Activated CD8-positive, alpha-beta memory T cell treated with anti-CD3 and anti-CD28 coated beads for 1 hour (primary cell): ENCODE measurements at places on chromosomes 2 and 18.

DNA sequence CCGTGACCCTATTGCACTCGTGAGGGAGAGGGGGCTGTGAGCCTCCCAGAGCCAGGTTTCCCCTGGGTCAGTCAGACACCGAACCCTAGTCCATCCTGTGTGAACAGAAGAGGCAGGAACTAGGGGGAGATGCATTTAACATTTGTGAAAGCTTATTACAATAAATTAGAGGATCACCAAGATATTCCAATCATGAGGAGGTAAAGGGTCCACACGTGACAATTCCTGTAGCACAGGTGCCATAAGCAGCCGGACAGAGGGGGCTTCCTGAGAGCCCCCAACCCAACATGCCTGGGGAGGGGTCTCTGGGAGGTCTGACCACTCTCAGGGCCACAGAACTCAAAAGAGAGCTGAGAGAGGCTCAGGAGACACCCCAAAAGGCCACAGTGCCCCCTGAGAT is 93.3 kb downstream of the KCNF1 start:
- no peak for DNase-seq

DNA sequence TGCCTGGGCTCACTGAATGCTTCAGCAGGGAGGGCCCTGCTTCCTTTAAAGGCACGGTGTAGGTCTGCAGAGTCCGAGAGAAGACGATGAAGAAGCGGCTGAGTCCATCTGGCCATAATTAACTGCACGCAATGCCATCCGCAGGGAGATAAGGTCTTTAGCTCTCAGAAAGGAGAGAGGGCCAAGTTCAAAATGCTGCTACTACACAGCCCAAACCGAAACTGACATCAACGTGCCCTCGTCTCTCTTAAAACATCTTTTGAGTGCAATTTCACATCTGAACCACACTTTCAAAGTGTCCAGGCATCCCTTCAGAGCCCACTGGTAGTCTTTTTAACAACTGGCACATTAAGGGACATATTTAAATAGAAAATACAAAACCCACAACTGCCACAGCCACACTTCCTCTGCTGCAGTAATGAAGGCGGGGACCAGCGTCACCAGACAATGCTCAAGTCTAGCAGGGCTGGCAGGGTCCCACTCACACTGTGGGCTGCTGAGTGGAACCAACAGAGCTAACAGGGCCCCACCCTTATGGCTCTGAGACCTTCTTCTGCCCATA is 35.8 kb downstream of the ST3GAL5 start:
- DNase-seq: peak; percentile 65

DNA sequence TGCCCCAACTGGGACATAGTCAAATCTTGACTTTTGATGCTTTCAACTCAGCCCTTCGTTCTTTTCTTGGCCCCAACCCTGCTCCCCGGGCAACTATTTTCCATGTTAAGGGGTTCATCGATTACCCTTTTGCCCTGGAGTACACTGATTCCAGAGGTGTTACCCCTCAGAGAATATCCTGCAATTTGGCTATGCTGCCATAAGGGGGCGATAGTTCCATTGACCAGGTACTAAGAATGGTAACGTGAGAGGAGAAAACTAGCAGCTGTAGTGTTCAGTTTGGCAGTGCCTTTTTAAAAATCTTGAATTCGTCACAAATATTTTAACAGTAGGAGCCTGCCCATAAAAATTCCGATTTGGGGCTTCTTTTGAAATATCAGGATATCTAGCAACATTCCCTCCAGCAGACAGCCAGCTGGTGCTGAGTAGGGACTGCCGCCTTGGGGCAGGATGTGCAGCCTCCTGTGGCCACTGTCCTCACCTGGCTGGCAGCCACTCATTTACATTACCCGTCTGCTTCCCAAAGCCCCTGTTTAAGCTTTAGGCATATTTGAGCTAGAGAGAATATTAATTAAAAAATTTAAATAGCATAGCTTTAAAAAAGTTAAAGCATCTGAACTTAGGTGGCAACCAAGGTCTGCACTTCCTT is 146.3 kb upstream of the SKOR2 start:
- no peak for DNase-seq

GRCh38 chr2:34656632-34657031 is 1057.5 kb upstream of the FAM98A start:
- DNase-seq: no peak

GRCh38 chr2:200172521-200172920 is 134.0 kb upstream of the SPATS2L start:
- no peak for DNase-seq

- DNase-seq: no peak
Measured at GRCh38 chr18:45068400-45069094, 387.9 kb downstream of the SETBP1 start.

DNA sequence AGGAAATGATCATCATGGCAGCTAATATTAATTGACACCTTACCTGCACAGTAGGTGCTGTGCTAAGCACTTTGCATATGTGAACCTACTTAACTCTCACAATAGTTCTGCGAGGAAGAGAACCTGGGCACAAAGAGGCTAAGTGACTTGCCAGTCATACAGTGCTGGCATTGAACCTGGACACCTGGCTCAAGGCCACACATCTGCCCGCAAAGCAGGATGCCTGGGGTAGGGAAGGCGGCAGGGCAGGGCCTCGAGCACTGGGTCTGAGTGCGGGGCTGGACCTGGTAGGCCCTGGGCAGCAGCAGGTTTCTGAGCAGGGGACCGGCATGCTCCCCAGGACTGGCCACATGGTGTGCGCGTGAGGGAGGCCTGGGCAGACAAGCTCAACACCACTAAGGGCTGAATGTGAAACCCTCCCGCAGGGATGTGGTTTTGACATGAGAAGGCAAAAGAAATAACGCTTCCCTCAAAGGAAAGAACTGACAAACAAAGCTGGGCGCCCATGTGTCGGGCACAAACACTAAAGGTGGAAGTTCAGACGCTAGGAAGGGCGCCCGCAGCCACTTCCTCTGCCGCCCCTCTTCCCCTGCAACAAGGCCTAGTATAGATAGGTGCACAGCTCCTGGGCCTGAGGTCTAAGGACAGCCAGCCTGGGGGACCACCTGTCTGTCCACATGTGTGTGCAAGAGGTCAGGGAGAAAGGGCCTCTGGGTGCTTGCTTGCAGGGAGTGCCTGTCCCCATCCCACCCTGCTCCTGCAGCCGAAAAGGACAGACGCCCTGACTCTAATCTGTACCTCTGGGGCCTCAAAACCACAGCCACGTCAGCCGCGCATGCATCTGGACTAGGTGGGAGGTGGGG is 92.5 kb downstream of the ZFP36L2 start:
- DNase-seq: peak; percentile 68

DNA sequence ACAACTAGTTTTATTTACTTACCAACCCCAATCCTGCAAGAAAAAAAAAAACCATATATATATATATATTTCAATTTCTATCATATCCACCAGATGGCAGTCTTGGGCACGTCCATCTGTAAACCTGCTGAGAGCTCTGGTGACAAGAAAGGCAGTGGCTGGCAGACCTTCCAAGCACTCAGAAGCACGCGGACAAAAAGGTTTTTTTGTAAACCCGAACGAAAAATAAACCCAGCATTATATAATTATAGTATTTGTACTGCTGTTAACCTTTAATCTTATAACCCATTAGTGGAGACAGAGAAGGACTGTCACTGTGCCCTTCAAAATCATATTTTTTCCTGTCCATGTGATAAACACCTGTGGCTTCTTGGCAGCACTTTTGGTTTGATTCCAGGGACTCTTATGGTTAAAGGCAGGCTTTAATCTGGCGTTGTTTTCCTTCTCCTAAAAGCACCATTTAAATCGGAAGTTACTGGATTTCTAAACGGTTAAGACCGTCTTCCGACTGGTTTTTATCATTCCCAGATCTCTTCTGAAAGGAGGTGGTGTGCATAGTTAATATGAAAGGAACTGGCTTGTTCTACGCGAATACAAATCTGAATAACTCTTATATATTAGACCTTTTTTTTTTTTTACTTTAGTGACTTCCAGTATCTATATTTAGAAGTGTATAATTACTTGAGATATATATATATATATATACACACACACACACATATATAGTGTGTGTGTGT is 31.0 kb upstream of the SLC3A1 start:
- peak; percentile 18 for DNase-seq

DNA sequence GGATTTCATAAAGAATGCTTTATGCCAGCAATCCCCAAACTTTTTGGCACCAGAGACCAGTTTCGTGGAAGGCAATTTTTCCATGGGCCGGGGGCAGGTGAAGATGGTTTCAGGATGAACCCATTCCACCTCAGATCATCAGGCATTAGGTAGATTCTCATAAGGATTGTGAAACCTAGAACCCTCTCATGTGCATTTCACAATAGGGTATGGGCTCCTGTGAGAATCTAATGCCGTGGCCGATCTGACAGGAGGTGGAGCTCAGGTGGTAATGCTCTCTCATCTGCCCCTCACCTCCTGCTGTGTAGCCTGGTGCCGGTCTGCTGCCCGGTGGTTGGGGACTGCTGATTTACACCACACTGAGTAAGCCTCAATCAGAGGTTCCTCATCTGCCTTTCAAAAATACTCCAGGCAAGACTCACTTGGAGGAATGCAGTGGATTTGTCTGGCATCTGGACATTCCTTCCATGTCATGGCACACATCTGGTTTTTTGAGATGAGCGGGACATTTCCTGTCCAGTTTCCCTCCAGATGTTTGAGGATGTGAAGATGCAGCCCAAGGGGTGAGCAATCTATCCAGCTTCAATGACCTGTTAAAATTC is 185.8 kb downstream of the VAPA start:
- no peak for DNase-seq

DNA sequence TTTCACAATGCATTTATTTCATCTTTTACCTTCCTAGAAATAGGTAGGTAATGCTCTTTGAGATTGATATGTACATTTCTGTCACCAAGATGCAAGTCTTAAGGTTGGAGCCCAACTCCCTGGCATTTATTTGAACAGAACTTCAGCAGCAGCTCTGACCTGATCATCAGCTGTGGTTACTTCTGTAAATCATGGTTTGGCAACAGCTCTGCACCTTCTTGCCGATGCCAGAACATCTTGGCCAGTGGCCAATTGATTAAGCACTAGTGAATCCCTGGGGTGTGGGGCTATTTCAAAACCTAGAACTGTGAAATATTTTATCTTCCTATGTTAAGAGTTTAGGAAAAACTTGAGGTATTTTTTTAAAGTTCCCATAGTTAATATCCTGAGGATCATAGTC is 124.8 kb upstream of the NYAP2 start:
- no peak for DNase-seq

DNA sequence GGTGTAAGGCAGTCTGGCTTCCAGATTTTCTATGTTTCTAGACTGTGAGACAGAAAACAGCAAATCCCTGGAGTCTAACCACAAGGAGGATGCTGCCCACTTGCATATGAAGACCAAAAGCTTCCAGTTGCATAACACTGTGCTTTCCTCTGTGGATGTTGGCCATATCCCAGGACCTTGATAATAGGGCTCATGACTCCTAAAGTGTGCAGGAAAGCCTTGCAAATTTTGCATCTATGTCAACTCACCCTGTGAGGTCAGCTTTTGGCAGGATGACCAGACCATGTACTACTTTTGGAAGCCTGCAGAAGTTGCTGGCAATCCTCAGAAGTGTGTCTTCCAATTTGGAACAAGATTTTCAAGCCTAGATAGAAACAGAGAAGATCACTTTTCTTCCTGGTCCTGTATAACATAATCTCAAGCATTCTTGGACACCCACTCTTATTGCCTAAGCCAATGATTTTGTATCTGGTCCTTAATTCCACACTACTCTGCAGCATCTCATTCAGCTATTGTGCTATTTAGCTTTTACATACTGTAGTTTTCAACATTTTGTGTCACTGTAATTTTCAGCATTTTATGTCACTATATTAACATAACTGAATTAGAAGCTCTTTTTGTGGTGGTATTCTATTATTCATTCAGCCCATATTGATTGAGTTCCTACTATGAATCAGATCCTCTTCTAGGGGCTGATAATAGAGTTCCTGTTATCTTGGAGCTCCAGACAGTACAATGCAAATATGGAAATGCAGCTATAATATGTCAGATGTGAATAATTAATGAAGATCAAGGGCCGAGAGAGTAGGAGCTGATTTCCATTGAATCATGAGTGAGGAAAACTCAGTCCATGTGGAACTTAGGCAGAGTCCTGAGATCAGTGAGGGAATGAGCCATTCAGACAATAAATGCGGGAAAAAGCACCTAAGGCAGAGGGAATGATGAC is 85.3 kb upstream of the RAB27B start:
- DNase-seq: no peak

DNA sequence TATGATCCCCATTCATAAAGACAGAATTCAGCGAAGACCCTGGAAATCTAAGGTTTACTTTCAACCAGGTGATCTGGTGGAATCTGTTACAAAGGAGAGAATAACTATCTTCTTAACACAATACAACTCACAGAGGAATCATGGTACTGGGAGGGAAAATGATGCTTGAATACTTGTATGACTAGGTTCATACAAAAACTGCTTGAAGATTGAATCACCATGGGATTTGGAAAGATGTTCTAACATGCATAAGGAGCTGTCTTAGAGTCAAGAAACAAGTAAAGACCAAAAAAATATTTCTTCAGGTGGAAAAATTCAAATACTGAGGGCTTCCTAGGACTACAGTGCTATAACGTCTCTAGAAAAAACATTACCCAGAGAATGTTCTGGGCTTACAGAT is 32.2 kb downstream of the COL5A2 start:
- DNase-seq: no peak

GRCh38 chr2:151844211-151844896 is 16.1 kb upstream of the ARL5A start:
- no peak for DNase-seq

DNA sequence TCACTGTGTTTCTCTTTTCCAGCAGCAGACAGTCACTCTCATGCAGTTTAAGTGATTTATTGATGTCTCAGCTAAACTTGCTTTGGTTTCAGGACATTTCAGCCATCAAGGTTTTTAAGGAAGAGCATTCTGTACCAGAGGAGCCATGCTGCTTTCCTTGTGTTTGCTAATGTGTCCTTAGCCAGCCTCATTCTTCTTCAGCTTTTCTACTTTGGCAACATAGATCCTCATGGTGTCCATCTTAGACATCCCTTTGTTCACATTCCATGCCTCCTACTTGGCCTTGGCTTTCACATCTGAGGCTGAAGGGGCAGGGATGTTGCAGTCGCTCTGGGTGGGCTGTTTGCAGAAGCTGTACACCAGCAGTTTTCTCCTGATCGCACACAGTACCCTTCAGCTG is 68.2 kb downstream of the OTX1 start:
- no peak for DNase-seq

DNA sequence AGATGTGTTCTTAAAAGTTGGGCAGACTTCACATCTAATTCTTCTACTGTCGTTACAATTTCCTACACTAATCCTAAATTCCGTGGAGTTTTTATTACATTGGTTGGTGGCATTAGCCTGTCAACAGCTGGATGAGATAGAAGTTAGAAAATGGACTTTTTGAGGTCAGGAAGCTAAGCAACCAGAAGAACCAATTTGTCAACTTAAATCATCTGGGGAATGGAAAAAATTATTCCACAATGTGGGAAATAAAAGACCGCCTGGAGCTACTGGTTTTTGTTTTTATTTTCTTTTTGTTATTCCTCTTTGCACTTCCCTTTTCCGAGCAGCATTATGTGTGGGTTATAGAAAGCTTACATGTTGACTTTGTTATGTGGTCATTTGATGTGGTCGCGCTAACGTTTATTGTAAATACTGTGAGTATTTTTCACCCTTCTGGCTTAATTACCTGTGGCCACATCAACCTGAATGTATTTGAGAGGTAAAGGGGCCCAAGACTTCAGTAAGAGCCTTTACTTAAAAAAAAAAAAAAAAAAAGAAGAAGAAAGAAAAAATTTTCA is 75.3 kb downstream of the PTPRM start:
- DNase-seq: no peak
